Non-pigmented ciliary epithelial cell (primary cell): ENCODE measurements at places on chromosomes 3 and 15.

- DNase-seq, result no peak
Measured at GRCh38 chr3:18526667-18527066, 101.5 kb upstream of the SATB1 start.

- no peak for DNase-seq
Measured at GRCh38 chr15:43932907-43933306, 106.1 kb downstream of the WDR76 start.

GRCh38 chr3:46921041-46921440 is 43.5 kb downstream of the PTH1R start:
- no peak for DNase-seq

GRCh38 chr3:182729903-182730674 is 63.2 kb upstream of the ATP11B start:
- DNase-seq, result no peak

DNA sequence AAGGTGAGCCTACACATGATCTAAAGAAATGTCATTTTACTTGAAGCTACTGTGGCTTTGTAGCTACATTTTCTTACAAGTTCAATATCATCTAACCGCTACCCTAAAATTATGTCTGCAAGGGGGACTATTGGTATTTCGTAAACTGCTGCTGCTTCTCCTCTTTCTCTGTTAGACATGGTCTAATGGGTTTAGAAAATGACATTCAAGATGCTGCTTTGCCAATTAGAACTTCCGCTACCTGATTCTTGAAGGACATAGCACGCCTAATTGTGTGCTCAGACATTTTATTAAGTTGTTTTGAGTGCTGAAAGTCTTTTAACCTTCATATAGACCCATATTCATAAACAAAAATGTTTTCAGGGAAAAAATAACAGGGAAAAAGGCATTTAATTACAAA is 283.7 kb upstream of the ICE2 start:
- no peak for DNase-seq

GRCh38 chr3:179702271-179702947 is 49.6 kb downstream of the USP13 start:
- DNase-seq, result no peak

DNA sequence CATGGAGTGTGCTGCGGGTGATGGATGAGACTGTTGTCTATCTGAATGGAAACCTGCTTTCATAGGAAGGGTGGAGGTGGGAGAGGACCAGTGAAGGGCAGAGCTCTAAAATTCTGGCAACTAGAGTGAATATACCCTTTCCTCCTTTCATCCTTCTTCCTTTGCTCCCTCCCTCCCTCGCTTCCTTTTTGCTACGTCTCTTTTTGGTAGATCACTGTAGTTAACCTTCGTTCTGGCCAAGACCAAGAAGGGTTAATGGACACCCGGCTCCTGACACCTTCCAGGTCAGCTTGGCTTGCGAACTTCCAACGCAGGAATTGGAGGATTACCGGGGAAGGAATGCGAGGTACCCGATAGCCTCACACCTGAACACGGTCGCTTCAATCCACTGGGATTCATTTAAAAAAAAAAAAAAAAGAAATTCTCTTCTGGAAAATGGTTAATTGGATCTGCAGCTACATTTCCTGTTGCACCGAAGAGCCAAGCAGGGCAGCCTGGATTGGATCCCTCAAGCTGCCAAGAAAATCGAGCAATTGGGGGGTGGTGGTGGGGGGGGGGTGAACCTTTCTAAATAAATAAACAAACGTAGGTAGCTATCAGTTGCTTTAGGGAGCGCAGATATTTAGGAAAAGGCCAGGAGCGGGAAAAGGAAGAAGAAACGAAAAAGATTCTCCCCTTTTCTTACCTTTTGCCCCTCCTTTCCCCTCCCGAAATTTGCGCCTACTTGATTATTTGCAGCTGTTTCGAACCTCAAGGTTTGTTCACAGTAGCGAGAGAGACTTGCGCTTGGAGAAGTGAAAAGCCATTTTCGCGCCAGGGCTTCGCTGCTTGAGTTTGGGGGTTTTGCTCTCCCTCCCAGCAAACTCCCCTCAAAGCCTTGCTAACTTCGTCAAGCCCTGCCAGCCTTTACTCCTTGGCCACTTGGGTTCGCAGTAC is 9.5 kb upstream of the NR2F2 start:
- DNase-seq, result no peak

DNA sequence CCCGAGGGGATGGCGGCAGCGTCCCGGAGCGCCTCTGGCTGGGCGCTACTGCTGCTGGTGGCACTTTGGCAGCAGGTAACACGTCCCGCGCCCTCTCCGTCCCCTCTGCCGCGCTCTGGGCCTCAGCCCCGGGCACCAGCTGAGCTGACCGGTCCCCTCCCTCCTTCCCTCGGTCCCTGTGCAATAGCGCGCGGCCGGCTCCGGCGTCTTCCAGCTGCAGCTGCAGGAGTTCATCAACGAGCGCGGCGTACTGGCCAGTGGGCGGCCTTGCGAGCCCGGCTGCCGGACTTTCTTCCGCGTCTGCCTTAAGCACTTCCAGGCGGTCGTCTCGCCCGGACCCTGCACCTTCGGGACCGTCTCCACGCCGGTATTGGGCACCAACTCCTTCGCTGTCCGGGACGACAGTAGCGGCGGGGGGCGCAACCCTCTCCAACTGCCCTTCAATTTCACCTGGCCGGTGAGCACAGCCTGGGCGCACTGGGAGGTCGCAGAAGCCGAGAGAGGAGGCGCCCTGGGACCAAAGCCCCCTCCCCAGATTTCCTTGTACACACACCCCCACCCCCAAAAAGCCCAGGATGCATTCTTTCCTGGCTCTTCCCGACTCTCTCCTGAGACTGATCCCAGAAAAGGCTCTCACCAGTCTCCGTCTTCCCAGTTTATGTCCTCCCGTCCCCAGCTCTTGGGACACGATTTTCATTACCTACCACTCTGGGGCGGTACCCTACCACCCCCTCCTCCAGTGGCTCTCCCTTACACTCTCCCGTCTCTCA is 705 bp downstream of the DLL4 start:
- no peak for DNase-seq

GRCh38 chr15:66133247-66133885 is 120.2 kb downstream of the MEGF11 start:
- DNase-seq, result no peak

GRCh38 chr3:138210528-138210927 is 23.4 kb downstream of the ARMC8 start:
- no peak for DNase-seq

DNA sequence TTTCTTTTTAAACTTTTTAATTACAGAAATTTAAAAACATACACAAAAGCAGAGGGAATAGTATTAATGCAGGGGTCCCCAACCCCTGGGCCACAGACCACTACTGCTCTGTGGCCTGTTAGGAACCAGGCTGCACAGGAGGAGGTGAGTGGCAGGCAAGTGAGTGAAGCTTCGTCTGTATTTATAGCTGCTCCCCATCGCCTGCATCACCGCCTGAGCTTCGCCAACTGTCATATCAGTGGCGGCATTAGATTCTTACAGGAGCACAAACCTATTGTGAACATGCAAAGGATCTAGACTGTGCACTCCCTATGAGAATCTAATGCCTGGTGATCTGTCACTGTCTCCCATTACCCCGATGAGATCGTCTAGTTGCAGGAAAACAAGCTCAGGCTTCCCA is 22.4 kb downstream of the CCR9 start:
- no peak for DNase-seq

DNA sequence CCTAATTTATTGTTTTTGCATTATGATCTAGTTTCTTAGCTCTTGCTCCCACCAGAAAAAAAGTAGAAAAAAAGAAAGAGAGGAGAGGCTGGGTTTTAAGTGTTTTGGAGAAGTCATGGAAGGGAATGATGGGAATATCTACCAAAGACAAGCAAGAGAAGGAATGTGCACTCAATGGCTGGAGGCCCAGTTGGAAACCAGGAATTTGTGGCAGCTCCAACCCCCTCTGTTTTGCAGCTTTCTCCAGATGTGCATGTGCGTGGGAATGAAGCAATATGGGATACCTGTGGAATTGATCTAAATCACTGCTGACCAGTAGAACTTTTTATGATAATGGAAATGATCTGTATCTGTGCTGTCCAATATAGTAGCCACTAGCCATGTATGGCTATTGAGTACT is 27.1 kb downstream of the EIF2AK4 start:
- DNase-seq, result no peak

DNA sequence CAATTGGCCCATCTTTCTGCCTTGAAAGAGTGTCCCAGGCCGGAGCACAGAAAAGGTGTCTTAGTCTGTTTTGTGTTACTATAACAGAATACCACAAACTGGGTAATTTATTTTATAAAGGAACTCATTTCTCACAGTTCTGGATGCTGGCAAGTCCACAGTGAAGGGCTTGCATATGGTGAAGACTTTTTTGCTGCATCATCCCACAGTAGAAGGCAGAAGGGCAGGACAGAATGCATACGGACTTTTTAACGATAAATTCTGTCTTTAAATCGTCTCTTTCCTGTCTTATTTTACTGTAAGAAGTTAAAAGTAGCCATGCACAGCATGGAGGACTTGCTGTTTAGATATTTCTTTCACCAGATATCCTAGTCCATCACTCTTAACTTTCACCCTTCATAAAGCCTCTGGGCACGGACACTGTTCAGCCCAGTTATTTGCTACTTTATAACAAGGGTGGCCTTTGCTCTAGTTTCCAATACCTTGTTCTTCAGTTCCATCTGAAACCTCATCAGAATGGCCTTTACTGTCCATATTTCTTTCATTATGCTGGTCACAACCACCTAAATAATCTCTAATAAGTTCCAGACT is 10.3 kb upstream of the EIF1B start:
- no peak for DNase-seq

DNA sequence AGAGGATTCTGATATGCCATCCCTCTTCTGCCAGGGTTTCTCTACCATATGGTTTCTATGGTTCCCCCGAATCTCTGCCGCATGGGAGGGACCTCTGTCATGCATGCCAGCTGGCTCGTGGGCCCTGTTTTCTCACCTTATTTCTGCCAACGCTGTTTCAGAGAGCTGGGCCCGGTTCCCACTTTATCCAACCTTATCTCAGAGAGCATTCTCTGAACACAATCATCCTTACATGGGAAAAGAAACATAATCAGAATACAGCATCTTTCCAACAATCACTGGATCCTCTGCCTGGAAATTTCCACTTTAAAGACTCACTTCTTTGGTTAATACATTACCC is 234.5 kb upstream of the ZBTB20 start:
- DNase-seq, result no peak

- DNase-seq, result no peak
Measured at GRCh38 chr15:63198371-63199250, 9.2 kb downstream of the RAB8B start.

GRCh38 chr3:56747150-56747549 is 54.6 kb downstream of the ARHGEF3 start:
- no peak for DNase-seq

DNA sequence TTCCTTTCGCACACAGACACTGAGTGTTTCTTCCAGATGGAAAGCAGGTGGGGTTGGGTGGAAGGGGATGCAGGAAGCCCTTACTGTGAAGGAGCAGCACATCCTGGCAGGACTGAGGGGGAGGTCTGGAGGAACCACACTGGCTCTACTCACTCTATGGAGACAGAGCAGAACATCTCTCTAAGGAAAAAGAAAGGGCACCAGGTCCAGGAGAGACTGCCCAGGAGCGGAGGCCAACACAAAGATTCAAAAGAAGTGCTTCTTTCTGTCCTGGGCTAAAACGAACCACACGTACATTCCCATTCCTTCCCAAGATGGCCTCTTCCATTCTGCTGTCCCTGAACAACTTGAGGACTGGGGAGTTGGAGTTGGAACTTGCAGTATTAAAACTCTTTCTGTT is 13.8 kb upstream of the VIPR1 start:
- no peak for DNase-seq

- DNase-seq, result no peak
Measured at GRCh38 chr3:65438612-65439011, 600.1 kb downstream of the MAGI1 start.

GRCh38 chr3:48634661-48635221 is 520 bp downstream of the SLC26A6 start:
- DNase-seq, result peak; percentile 17

DNA sequence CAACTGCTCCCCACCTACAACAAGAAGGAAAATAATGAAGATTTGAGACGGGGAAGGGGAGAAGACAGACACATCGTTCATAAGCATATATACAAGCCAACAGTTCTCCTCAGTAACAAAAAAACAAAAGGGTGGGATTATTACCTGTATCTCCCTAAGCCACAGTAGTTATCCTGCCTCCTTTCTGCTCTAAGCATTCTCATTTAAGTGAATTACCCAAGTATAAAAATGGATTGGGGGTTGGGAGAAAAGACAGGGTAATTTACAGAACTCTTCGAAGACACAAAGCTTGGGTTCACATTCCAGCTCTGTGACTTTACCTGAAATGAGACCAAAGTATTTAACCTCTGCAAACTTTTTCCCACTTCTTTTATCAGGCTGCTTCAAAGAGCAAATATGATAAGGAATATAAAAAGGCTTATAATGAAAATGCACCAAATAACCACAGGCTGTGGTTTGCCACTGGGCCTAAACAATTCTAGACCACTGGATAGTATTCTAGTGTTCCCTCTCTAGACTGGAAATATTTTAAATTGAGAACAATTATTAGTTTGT is 64.4 kb downstream of the UACA start:
- no peak for DNase-seq
